RKO (cell line): ENCODE measurements at places on chromosomes 3 and 15.
A peak's percentile ranks its signal among the peaks of the same experiment; 100 is the strongest.

GRCh38 chr3:1251282-1252060 is 158.6 kb downstream of the CNTN6 start:
- DNase-seq = peak; percentile 16

- no peak for DNase-seq
Observed at GRCh38 chr3:81274671-81275070, 486.8 kb downstream of the GBE1 start.

- peak; percentile 95 for DNase-seq
Observed at GRCh38 chr3:148943506-148944205, 47.7 kb upstream of the GYG1 start.

DNA sequence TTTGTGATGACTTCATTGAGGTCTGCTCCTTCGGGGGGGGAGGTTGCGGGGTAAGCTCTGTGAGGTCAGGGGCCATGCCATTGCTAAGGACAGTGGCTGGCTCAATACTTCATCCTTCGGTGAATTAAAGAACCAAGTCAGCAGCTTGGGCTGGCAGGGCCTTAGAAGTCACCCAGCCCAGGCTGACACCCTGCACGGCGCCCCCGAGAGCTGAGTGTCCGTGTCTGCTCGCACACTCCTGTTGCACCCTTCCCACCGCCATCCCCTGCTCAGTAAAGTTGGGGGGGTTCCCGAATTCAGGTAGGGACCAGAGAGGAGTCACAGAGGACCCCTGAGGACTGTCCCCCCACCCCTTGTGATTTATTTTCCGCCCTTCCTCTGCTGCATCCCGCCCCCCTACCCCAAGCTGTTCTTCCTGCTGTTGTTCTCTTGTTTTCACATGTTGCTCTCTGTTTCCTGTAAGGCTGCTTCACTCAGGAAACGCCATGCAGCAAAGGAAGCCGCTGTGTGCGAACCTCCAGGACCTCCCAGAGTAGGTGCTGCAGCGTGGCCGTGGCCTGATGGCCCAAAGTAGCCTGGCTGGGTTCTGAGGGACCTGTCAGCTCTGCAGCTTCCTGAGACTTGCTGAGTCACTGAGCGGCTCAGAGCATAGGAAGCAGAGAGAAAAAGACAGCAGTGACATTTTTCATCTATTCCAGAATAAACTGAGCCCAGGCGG is 14.4 kb downstream of the EFCC1 start:
- no peak for DNase-seq

DNA sequence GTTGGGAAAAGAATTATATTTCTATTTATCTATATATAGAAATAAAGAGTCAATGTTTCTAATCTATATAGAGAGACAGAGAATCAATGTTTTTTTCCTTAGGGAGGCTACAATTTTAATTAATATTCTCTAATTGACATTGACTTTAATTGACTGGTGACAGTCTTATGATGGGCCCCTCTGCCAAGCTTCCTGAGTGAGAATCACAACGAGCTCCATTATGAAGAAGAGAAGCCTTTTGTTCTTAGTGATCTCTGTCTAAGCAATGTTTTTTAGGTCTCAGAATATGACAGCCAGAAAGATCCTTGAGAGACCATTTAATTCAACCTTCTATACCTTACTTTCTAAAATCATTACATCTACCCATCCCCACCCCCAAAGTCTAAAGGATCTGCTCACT is 70.9 kb downstream of the IGSF11 start:
- DNase-seq = no peak

DNA sequence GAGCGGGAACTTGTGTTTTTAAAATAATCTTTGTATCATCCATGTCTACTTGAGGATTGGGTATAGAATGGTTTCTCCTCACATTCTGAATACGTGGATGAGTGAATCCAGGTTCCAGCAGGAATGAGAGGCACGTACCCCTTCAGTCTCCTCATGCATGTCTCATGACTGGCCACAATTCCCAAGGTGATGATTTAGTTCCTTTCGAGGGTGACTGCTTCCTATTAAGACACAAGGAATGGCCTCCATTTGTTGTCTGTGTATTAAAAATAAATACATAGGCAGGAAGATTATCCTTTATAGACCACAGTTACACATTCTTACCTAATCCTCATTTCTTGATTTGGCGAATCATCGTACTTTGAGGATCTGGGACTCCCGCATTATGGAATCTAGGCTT is 217.0 kb upstream of the LRIG1 start:
- DNase-seq = no peak

DNA sequence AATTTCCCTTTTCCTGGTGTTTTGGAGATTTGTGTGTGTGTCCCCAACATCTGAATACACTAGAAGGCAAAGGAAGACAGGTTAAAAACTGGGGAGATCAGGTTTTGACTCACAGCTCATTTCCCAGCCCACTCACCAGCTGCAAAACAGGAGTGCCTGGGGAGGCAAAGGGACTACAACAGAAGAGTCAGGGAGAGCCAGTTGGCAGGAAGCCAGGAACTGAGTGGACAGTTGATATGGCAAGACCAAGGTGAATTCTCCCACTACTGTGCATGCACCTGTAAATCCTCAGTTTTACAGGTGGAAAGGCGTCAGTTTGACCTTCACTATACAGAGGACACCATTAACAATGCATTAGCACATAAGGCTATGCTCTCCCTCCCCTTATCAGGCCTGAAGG is 901.5 kb upstream of the SEMA6D start:
- DNase-seq = no peak

DNA sequence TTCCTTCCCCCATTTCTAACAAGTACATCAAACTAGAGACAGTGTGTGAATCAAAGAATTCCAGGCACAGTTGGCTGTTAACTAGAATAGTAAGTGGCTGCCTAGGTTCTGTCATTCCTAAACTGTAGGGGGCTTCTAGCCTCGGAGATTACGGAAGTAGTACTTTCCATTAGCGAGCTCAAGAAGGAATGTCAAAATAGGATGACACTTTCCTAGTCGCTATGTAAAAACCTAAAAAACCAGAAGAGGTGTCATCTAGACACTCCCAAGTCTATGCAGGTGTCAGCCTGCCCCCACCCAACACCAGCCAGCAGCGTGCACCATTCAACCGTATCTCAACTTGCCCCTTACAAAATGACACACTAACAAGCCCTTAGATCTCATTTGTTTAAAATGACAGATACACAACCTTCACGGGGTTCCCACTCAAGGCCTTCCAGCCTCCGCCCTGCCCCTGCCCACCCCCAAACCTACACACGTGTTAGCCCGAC is 874 bp downstream of the INO80 start:
- peak; percentile 60 for DNase-seq

GRCh38 chr3:60448696-60449095 is 802.6 kb downstream of the FHIT start:
- DNase-seq = no peak
